ENCODE measurements at places on chromosomes 6 and 20. TPM values are rescaled to one million over a fixed set of nuclear protein-coding genes. Genes with fewer than 3 reads are reported as not detected.
A peak's percentile ranks its signal among the peaks of the same experiment; 100 is the strongest.

GRCh38 chr6:51660767-51661166, 426.6 kb downstream of the PKHD1 start:
- H3K27me3 ChIP-seq, result no peaks in the 10 kb centered on the region
- no peak overlapping the region for H3K27ac ChIP-seq
- H3K4me1 ChIP-seq, result no peaks in the 10 kb centered on the region

DNA sequence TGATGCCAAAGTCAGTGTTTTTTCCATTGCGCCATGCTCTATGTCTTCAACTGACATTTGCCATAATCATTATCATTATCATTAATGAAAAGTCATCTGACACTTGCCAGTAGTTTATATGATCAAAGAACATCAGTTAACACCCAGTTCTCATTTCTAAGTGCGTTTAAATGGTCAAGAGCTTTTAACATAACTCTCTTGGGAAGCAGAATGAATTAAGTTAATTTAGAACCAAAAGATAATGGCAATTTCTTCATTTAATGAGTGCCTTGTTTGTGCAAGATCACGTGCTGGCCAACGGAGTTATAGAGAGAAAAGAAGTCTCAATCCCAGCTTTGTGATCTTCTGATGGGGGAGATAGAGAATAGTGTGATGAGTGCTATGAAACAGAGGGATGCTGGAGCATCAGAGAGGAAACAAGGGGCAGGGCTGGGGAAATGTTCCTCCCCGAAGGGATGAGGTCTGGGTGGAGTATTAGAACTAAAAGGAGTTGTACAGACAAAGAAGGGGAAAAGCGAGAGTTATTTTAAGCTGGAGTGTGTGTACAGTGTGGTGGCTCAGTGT, 20.3 kb downstream of the ANKS1A start:
- no peak overlapping the region for H3K27ac ChIP-seq
- no peak for DNase-seq
- H3K36me3 ChIP-seq, result no peaks in the 10 kb centered on the region

GRCh38 chr20:46915575-46916257, 21.1 kb downstream of the EYA2 start:
- peak overlapping the region; percentile 27 for H3K27ac ChIP-seq
- peaks cover 4% of the 10 kb centered on the region for H3K4me1 ChIP-seq
- no peak overlapping the region for H3K4me3 ChIP-seq
- no peaks in the 10 kb centered on the region for H3K27me3 ChIP-seq

DNA sequence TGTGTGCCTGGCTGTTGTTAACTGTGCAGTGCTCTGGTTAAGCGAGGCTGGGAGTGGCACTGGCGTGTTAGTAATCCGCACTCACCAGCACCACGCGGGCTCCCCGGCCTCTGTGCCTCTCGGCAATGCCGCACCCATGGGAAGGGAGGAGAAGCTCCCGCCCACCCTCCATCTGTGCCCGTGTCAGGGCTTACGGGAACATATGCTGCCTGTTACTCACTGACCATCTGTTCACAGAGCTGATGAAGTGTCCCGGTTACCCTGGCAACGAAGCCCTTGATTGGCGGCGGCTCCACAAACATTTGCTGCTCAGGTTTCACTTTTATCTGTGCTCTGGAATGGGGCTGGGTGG, 114.7 kb downstream of the PSMB1 start:
- H3K27ac ChIP-seq, result no peak overlapping the region
- no peaks in the 10 kb centered on the region for H3K36me3 ChIP-seq
- H3K4me1 ChIP-seq, result no peaks in the 10 kb centered on the region
- H3K4me3 ChIP-seq, result peak overlapping the region; percentile 10
- H3K27me3 ChIP-seq, result no peaks in the 10 kb centered on the region
- peak; percentile 56 for DNase-seq

- H3K4me3 ChIP-seq, result no peak overlapping the region
- no peaks in the 10 kb centered on the region for H3K27me3 ChIP-seq
- no peak overlapping the region for H3K27ac ChIP-seq
- no peak for DNase-seq
- no peaks in the 10 kb centered on the region for H3K4me1 ChIP-seq
These were observed 658.2 kb downstream of the HACE1 start for GRCh38 chr6:104201557-104201956.

DNA sequence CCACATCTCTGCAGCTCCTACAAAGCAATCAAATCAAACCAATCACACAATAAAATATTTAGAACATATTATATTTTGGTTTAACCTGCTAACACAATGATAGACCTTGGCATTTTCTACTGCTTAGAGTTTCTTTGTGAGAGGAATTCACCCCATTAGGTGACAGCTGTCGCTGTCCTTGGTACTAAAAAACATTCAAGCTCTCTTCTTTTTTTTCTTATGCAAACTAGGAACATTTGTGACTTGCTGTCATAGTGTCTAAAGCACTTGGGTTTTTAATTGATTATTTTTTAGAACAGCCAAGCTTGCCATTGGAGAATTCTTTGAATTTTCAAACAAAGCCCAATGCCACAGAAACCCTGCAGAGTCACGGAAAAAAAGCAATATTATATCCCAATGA, 46.4 kb downstream of the CNR1 start:
- H3K27me3 ChIP-seq, result no peaks in the 10 kb centered on the region
- DNase-seq, result no peak
- no peak overlapping the region for H3K4me3 ChIP-seq

GRCh38 chr6:90803956-90804355, 217.1 kb upstream of the MAP3K7 start:
- H3K4me1 ChIP-seq, result no peaks in the 10 kb centered on the region
- no peak overlapping the region for H3K4me3 ChIP-seq
- no peaks in the 10 kb centered on the region for H3K27me3 ChIP-seq
- DNase-seq, result no peak
- no peaks in the 10 kb centered on the region for H3K36me3 ChIP-seq

DNA sequence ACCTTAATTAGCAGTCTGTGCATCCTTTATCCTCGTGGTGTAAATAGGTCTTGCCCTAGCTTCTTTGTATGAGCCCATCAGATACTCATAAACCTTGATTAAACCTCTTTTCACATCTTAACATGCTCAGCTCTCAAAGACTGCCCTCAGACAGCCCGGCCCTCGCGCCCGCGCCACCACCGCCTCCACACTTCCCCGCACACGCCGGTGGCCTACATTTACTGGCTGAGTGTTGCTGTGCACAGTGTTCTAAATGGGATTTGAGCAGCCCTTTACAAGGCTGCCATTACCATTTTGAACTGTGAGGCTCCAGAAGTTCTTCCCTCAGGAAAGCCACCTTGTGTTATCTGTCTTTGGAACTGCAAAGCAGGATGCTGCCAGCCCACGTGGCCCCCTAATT, 63.0 kb upstream of the INSM1 start:
- no peaks in the 10 kb centered on the region for H3K36me3 ChIP-seq
- no peak overlapping the region for H3K4me3 ChIP-seq
- no peaks in the 10 kb centered on the region for H3K4me1 ChIP-seq
- DNase-seq, result no peak
- no peak overlapping the region for H3K27ac ChIP-seq

DNA sequence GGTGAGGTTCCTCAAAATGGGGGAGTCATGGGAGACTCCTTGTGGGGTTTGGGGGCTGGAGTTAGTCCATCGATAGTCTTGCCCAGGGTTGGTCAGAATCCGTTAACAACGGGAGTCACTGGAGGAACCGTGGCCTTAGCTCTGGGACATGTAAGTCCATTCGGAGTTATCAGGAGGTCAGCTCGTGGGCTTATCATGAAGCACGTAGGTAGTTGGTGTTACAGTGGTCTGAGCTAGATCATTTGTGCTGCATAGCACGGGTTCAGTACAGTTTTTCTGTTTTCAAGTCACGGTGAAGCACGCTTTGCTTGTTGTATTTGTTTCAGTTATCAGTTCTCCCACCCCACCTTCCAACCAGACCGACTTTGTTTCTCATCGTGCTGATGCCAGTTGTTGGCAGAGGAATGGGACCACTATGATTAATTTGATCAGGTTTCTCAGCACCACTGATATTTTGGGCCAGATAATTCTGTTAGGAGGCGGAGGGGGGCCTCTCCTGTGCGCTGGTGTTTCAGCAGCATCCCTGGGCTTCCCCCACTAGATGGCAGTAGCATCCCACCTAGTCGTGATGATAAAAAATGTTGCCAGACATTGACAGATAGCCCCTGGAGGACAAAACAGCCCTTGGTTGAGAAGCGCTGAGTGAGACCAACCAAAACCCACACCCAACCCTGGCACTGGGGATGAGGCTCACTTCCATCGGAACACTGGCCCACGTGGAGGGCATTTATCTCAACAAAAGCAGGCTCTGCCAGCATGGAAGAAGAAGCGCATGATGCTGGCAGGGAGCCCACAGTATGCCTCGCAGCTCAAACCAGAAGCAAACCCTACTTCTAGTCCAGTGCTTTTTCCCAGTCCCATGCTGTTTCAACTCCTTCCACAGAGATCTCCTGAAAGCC, 2.2 kb upstream of the APMAP start:
- no peak overlapping the region for H3K27ac ChIP-seq
- no peaks in the 10 kb centered on the region for H3K27me3 ChIP-seq
- H3K4me3 ChIP-seq, result no peak overlapping the region
- DNase-seq, result peak; percentile 89
- H3K36me3 ChIP-seq, result no peaks in the 10 kb centered on the region
- peaks cover 34% of the 10 kb centered on the region for H3K4me1 ChIP-seq

DNA sequence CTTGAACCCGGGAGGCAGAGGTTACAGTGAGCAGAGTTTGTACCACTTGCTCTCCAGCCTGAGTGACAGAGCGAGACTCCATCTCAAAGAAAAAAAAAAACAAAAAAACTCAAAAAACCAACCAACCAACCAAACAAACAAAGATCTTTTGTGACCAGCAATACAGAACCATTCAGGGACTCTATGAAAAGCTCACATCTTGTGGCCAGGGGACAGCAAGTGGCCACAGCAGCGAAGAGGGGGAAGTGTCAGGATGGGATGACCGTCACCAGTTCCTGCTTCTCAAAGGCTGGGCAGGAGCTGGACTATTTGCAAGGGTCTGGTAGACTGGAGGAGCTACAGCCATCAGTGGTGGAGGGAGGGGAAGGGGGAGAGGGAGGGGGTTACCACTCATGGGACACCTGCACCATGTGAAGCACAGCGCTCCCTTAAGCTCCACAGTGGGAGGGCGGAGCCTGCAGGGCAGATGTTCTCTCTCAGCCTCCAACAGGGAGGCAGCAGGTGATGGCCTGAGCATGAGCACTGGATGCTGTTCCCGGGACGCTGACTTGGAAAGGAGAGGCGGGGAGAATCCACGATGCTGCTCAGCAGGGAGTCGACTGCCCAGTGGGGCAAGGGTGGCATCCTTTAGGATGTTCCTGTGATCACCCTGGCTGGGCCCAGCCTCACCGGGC, 19.7 kb upstream of the ULBP3 start:
- H3K4me1 ChIP-seq, result no peaks in the 10 kb centered on the region
- H3K4me3 ChIP-seq, result no peak overlapping the region
- DNase-seq, result no peak
- H3K27ac ChIP-seq, result no peak overlapping the region

GRCh38 chr6:98657764-98658163, 176.6 kb upstream of the POU3F2 start:
- H3K27ac ChIP-seq, result no peak overlapping the region
- H3K36me3 ChIP-seq, result no peaks in the 10 kb centered on the region
- peak; percentile 49 for DNase-seq
- H3K4me1 ChIP-seq, result no peaks in the 10 kb centered on the region
- no peak overlapping the region for H3K4me3 ChIP-seq

DNA sequence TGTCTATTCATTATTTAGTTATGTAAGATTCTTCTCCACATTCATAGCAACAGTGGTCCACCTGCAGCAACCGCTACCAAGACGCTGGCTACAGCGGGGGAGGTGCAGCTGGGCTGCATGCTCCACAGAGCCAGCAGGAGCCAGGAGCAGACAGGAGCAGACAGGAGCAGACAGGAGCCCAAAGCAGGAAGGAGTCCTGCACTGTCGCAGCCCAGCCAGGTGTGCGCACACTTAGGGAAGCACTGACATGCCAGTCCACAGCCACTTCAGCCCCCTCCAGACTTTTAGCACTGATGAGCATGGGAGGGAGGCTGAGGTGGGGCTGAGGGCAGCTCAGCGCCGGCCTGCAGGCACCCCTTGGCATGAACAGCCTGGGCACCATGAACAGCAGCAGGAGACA, 19.6 kb downstream of the KIF16B start:
- H3K36me3 ChIP-seq, result no peaks in the 10 kb centered on the region
- no peaks in the 10 kb centered on the region for H3K4me1 ChIP-seq
- H3K27ac ChIP-seq, result no peak overlapping the region
- DNase-seq, result no peak
- H3K27me3 ChIP-seq, result no peaks in the 10 kb centered on the region

DNA sequence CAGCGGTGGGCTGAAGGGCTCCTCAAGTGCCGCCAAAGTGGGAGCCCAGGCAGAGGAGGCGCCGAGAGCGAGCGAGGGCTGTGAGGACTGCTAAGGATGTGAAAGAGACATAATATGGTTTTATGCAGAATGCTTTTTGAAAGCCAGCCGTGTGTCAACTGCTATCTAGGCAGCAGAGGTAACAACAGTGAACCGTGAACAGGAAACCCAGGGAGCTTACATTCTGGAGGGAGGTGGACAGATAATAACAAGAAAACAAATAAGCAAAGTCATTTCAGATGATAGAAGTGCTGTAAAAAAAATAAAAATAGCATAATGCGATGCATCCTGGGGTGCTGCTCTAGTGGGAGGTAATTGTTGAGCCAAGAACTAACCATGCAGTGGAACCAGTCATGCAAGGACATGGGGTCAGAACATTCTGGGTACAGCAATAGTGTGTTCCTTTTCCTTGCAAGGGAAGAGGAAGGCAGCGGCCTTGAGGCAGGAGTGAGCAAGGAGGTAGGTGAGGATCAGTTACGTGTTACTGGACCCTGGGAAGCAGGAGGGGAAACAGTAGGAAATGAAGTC, 134.4 kb upstream of the TMEM170B start:
- H3K27me3 ChIP-seq, result no peaks in the 10 kb centered on the region
- peak overlapping the region; percentile 31 for H3K4me3 ChIP-seq
- no peaks in the 10 kb centered on the region for H3K36me3 ChIP-seq
- peaks cover 6% of the 10 kb centered on the region for H3K4me1 ChIP-seq

GRCh38 chr6:33189625-33190448, 2.4 kb downstream of the COL11A2 start:
- H3K36me3 ChIP-seq, result no peaks in the 10 kb centered on the region
- DNase-seq, result no peak
- no peaks in the 10 kb centered on the region for H3K27me3 ChIP-seq
- peaks cover 12% of the 10 kb centered on the region for H3K4me1 ChIP-seq

JPH2 gene
- 3.7 TPM for polyA plus RNA-seq

RBM24 gene
- 8.9 TPM for polyA plus RNA-seq

MEP1A gene
- polyA plus RNA-seq, result 1.4 TPM

MOG gene
- polyA plus RNA-seq, result 0.36 TPM

HLA-DQB1 gene
- polyA plus RNA-seq, result 7.7 TPM

LHFPL5 gene
- not detected for polyA plus RNA-seq

FKBP5 gene
- polyA plus RNA-seq, result 86.8 TPM
